ENCODE measurements at places on chromosomes 3 and 15.
A peak's percentile ranks its signal among the peaks of the same experiment; 100 is the strongest.

DNA sequence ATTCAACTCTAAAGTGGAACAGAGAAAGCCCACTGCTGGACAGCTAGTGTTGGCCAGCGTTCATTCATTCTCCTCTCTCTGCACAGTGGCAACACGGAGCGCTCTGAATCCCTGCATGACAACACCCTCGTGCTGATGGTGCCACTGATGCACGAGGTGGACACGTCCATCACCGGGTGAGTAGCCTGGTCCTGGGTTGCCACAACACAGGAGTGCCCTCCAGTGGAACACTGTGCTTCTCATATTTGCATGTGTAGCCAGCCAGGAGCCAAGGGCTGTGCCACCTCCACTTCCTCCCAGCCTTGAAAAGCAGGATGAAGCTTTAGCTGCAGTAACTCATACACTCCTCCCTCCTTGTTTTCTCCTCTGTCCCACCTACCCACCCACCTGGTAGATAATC lies 120.0 kb upstream of the CTDSPL start:
- DNase-seq, result no peak

GRCh38 chr3:112804021-112804420 lies 42.6 kb downstream of the CD200R1L start:
- DNase-seq, result no peak

DNA sequence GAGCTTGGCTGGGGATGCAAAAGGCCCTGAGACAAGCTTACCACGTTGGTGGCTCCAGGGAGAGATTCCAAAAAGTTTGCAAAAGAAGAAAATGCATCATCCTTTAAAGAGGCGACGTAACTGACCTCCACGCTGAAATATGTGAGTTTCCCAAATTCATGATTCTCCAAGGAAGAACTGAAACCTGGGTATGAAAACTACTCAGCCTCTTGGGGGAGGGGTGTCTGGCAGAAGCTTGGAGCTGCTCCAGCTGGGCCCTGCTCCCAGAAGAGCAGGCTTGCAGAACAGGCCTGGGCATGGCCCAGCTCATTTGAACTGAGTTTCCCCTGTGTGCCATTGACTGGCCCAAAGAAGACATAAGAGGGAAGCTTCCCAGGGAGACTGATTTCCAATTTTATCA lies 20.5 kb downstream of the CPN2 start:
- no peak for DNase-seq

- DNase-seq, result no peak
Observed at GRCh38 chr3:84943379-84943778, 15.4 kb upstream of the CADM2 start.

- DNase-seq, result no peak
Observed at GRCh38 chr3:184325715-184326369, 11.4 kb downstream of the EIF4G1 start.

- peak; percentile 75 for DNase-seq
Observed at GRCh38 chr3:40337136-40338108, 27.9 kb downstream of the EIF1B start.

DNA sequence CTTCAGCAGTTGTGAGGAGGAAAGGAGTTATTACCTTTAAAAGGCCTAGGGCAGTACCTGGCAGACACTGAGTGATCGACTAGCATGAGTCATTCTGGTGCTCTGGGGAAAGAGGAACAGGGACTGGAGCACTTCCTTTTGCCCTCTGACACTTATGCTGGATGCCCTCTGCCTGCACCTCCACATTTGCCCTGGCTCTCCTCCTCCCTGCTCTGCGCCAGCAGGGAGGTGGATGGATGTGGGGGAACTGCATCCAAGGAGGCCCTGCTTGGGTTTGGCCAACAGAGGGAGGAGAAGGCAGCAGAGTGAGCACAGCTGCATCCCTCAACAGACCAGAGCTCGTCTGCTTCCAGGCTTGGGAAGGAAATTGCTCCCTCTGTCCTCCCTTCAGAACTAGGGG lies 75.0 kb downstream of the SEMA5B start:
- DNase-seq, result no peak

DNA sequence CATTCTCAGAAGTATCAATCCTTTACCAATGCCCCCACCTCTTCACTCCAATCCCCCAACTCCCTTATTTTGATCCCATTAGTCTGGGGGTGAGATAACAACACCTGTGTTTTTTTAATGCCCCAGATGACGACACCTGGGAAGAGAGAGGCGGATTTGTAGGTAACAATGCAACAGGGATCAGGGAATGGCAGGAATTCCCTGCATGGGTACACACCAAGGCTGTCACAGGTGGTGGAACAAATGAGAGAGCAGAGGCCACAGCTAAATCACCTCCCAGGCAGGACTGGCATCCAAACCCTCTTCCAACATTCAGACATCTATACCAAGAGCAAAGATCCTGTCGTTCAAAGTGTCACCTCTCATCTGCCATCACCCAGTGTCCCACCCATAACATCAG lies 319.2 kb upstream of the TRIM42 start:
- no peak for DNase-seq

DNA sequence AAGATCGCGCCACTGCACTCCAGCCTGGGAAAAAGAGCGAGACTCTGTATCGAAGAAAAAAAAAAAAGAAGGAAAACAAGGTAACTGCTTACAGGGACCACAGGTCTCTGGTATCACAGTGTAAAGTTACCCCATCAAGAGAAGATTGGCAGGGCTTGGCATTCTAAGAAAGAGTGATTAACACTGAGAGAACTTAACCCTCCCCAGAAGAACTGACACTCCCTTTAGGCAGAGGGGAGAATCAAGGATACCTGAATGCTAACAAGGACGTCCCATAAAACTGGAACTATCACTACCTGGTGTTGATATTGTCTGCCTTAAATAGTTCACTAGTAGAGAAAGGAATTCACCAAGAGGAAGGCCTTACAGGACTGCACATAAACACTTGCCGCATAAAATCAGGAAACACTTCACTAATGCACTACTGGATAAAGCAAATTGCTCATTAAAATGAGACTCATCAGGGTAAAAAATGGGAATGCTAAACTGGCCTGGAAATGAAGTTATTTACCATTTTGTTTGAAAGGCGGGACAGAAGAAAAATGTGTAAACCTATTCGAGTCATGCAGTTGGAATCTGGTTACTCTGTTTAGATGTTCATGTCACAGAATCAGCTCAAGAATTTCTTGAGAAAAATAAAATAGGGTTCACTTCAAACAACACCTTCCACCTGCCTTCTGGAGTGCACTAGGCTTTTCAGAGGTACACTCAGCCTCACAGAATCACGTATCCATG lies 121.6 kb downstream of the FOXP1 start:
- no peak for DNase-seq

DNA sequence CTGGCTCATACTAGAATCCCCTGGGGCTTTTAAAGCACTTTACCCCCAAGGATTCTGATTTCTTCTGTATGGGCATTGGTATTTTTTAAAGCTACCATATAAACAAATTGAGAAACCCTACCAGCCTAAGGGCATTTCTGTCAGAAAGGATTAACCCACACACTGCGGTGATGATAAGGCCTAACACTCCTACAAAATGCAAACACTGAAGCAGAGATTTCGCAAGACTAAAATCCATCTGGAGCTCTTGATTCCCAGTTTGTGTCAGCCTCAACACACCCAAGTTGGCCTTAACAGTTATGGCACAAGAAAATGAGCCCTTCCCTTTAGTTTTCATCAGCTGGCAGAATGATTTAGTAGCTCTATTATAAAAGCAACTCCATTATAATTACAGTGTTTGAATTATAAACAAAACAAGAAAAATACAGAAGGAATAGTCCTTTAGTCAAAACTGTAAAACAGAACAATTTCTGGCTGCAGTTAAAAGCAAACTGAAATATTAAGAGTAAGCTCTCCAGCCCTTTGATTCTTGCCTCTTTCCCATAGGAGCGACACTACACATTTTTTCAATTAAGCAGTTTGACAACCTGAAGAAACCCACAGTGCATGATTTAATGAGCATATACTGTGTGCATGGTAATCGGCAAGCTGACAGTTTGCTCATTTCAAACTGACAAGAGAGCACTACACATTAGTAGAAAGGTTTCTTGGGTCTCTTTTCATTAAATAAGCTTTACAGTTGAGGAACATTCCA lies 441.2 kb downstream of the FHIT start:
- no peak for DNase-seq

GRCh38 chr15:99100245-99101173 lies 4.4 kb upstream of the SYNM start:
- DNase-seq, result peak; percentile 58

- no peak for DNase-seq
Observed at GRCh38 chr15:101803676-101804075, 367 bp downstream of the OR4F6 start.

GRCh38 chr3:117699058-117699457 lies 989.5 kb downstream of the TUSC7 start:
- no peak for DNase-seq

- DNase-seq, result no peak
Observed at GRCh38 chr3:144229330-144229729, 257.7 kb downstream of the DIPK2A start.

Data from activated CD4-positive, alpha-beta T cell treated with anti-CD3 and anti-CD28 coated beads, Interleukin-2, amount 50 U/mL, for 16 hours (primary cell).